Thoracic aorta (tissue), 2 donors: ENCODE measurements at places on chromosomes 4 and X.

DNA sequence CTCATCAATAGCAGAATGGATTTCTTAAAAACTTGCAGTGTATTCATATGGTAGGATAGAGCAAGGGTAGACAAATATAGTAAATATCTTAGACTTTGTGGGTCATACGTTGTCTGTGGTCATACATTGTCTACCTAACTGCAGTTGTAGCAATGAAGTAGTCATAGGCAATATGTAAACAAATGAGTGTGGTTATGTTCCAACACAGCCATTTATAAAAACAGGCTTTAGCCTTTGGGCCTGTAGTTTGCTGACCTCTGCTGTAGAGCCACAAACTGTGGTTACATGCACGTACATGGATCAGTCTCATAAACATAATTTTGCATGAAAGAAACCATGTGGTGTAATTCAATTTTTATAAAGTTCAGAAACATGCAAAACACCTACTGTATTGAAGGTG, 98.9 kb downstream of the LARP1B start:
- no peak for DNase-seq

GRCh38 chrX:44462850-44463249, 79.8 kb downstream of the FUNDC1 start:
- DNase-seq = no peak

DNA sequence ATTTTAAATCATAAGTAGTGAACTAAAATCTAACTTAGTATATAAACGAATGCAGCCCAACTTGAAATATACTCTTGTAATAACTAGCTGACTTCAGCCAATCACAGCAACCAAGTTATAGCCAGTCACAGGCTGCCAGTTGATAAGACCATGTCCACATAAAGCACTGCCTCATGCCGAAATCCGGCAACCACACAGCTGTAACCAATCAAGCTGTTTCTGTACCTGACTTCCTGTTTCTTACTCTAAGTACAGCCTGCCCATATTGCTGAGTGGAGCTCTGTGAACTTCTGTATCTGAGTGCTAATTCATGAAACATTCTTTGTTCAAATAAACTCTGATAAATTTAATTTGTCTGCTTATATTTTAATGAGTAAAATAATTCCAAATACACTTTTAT, 805.3 kb upstream of the EPHA5 start:
- DNase-seq = no peak

- no peak for DNase-seq
Observed at GRCh38 chrX:13662355-13662791, 9.4 kb downstream of the TCEANC start.

- no peak for DNase-seq
Observed at GRCh38 chr4:68714400-68714799, 43.9 kb upstream of the UGT2B15 start.

- no peak for DNase-seq
Observed at GRCh38 chrX:10089378-10089795, 67.4 kb upstream of the CLCN4 start.

GRCh38 chrX:112051576-112051975, 31.0 kb downstream of the TRPC5 start:
- no peak for DNase-seq

- DNase-seq = no peak
Observed at GRCh38 chrX:71217298-71217697, 5.7 kb upstream of the GJB1 start.

GRCh38 chrX:40291553-40291952, 193.8 kb upstream of the BCOR start:
- DNase-seq = no peak

DNA sequence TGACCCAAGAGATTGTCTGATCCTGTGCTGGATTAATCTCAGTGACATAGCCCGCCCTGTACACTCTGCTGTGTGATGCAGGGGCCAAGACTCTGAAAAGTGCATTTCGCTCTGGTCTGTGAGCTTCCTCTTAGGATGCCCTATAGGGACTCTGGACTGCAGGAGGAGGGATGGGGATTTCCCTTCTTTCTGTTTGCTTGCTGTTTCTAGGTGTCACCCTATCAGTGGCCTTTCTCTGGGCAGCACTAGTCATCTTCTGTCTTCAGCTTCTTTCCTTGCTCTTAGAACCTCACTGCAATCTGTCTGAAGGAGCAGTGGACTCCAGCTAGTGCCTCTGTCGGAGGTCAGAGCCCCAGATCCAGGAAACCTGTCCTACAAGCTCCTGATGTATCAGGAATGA, 34.5 kb upstream of the SCRG1 start:
- no peak for DNase-seq

GRCh38 chrX:25016938-25017598, 1.3 kb upstream of the ARX start:
- DNase-seq = no peak

- DNase-seq = no peak
Observed at GRCh38 chr4:80393970-80394250, 58.4 kb downstream of the CFAP299 start.

DNA sequence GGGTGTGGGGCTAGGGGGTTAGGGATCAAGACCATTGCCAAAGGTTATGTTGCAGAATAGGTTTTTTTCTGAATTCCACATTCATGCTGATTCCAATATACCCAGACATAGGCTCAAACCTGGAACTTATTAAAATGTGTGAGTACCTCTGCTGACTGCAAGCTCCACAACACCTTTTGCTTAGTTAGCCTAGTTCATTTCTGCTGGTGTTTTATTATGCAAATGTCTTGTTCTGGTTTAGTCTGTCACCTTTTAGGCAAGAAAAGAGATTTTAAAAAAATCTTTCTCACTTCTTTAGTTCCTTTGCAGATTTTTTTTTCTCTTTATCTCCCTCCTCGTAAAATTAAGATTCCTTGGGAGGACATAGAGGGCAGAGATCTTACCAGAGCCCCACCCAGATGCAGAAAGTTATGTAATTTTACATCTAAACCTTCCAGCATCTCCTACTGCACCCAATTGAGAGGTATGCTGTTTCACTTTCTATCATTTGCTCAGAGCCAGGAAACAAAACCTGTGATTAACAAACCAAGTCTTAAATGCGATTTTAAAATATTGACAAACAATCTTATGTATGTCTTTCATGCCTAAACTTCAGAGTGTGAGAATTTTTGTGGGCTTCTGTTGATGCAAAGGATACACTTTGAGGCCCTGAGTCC, 190.7 kb upstream of the CLNK start:
- DNase-seq = no peak

GRCh38 chr4:39066371-39066770, 4.3 kb downstream of the KLHL5 start:
- DNase-seq = no peak

DNA sequence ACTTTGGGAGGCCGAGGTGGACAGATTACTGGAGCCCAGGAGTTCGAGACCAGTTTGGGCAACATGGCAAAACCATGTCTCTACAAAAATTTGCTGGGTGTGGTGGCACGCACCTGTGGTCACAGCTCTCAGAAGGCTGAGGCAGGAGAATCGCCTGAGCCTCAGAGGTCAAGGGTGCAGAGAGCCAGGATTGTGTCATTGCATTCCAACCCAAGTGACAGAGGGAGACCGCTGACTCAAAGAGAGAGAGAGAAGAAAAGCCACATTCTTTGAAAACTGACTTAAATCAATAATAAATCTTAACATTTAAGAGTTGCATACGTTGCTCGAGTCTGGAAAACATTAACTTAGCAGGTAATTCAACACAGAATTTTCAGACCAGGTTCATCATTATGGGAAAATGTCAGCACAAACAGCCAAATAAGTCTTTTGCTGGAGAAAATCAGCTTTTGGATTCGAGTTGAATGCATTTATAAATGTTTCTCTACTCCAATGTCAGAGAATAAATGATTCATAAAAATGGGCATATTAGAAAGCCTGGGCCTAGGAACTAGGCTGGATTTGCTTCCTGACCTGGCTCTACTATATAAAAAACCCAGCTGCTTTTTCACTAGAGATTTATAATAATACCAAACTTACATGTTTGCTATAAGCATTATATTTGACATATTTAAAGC, 68.3 kb upstream of the RBPJ start:
- DNase-seq = no peak

GRCh38 chrX:82127228-82128123, 925.6 kb downstream of the SH3BGRL start:
- no peak for DNase-seq

DNA sequence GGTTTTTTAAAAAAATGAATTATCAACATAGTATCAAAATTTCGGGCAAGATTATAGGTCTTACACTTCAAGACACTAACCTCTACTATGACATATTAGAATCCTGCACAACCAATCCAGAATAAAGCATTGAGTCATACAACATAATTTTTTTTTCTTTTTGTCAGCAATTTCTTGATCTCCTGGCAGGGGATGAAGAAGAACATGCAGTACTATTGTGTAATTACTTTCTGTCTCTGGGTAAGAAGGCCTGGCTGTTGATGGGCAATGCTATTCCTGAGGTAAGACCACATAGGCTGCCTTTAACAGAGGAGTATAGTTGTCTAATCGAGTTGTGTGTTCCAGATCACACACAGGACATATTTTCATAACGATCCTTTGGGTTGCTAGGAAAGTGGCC, 67.5 kb downstream of the FBXL5 start:
- no peak for DNase-seq
